ENCODE measurements at places on chromosomes 16 and 17. TPM values are rescaled to one million over a fixed set of nuclear protein-coding genes. Genes with fewer than 3 reads are reported as not detected.

GRCh38 chr17:12512694-12513355 is 152.9 kb upstream of the MYOCD start:
- no peak for DNase-seq

- no peak for DNase-seq
Measured at GRCh38 chr17:62999736-63000135, 33.7 kb downstream of the TANC2 start.

DNA sequence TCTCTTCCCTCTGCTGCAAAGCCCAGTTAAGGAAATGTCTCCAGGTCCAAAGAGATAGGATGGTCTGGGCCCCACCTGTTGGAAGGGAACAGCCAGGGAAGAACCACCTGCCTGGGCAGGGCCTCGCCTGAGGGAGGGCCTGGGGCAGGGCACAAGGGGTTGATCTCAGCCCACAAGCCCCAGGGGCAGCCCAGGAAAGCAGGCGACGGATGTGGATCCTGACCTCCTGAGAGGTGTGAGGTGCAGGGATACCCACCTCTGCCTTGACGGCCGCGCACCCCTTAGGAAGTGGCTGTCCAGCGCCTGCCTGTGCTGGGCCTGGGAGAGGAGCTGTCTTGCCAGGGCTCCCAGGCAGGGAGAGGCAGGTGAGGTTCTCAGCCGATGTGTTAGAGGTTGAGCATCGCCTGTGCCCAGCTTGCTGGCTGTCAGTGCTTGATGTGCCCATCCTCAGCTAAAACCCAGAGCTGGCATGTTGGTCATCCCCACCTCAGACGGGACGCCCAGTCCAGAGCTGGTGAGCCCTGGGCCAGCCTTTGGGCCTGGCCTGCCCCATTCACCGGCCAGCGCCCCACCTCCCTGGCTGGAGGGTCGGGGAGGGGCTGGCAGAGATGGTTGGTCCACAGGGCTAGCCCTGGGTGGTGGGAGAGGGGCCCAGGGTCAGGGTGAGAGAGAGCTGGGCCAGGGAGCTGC is 434 bp downstream of the CEMP1 start:
- DNase-seq, result no peak

DNA sequence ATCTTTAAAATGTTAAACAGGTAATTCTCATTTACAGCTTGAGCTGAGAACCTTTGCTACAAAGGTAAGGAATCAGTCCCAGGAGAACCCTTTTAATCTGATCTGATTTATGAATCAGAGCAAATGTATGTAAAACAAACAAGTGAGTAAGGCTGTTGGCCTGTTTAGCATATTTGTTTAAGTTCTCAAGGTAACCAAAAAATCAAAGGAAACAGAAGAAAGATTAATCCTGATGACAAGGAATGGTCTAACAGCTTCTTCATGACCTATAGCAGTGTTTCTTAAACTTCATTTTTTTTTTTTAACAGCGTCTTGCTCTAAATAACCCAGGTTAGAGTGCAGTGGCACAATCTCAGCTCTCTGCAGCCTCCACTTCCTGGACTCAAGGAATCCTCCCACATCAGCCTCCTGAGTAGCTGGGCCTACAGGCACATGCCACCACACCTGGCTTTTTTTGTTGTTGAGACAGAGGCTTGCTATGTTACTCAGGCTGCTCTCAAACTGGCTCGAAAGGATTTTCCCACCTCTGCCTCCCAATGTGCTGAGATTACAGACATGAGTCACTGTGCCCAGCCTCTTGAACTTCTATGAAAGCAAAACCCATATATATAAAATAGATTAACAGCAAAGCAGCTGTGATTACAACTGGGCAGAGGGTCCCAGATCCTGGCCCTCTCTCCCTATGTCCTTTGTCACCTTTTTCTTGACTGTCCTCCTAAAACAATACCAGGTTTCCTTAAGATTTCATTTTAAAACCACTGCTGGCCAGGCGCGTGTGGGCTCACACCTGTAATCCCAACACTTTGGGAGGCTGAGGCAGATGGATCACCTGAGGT is 5.1 kb upstream of the JPT1 start:
- DNase-seq, result no peak

DNA sequence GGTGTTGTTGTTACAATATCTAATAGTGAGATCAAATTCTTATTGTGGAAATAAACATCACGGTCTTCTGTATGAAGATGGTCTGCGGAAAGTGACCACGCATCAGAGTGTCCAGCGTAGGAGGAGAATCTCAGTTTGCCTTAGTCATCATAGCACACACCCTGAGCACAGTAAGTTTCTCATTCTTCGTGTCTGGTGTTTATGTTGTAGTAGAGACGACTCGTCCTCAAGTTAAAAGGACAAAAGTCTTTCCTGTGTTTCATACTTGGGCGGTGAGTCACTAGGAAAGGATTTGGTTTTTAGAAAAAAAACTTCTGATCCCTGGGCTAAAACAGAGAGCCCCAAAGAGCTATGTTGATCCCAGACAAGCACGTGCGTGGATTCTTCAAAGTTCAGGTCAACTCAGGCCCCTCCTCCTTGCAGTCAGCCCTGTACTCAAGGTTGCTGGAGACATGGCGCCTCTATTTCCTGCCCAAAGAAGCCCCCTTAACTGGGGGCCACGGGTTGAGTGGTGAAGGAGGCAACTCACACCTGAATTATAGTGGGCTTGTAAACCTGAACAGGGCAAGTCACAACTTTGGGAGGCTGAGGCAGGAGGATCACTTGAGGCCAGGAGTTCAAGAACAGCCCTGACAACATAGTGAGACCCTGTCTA is 170.4 kb downstream of the ZFHX3 start:
- DNase-seq, result no peak

CTF1 gene
- total RNA-seq, result 1.6 TPM

CD7 gene
- not detected for total RNA-seq

NPB gene
- 1.1 TPM for total RNA-seq

Measured in neural crest cell (in vitro differentiated cells).